ENCODE measurements at places on chromosomes 5 and 9. TPM values are rescaled to one million over a fixed set of nuclear protein-coding genes. Genes with fewer than 3 reads are reported as not detected.

- DNase-seq = no peak
Measured at GRCh38 chr9:7094052-7094451, 336.3 kb downstream of the KDM4C start.

QRFP gene
- total RNA-seq = not detected

GRCh38 chr5:138975098-138975847, 100.1 kb upstream of the LRRTM2 start:
- no peak for DNase-seq

CCNI2 gene
- 13.0 TPM for total RNA-seq

DNA sequence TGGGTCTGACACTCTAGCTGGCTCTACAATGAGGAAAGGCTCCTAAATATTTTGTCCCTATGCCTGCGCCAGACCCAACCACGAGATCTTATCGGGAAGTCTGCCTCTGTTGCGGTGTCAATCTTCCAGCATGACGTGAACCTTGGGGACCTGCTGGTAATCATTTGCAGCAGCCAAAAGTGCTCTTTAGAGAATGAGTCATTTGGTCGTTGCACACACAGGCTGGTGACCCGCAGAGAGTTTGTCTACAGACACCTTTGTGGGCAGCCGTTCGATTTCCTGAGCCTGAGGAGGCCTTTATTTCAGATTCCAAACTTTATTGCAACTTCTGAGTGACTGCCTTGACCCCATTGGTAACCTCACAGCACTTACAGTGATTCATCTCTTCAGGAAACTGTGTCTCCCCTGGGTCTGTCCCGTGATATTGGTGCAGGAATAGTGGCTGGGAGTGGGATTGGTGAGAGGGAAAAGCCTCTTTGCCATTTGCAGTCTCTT, 326.1 kb downstream of the NSG2 start:
- DNase-seq = no peak

IRX1 gene
- total RNA-seq = not detected

DNA sequence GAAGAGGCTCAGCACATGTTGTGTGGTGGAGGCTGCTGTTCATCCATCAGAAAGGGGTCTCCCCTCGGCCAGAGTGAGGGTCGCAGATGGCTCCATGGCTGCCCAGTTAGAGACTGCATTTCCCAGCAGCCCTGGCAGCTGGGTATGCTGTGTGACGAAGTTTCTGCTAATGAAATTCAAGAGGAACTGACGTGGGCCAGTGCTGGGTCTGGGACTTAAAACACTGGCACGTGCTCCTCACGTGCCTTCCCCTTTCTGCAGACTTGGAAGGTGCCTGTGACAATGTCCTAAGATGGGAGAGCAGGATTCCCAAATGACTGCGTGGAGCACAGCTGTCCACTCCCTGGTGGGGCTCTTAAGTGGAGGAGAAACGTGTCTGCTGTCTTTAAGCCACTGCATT, 114.5 kb upstream of the RAPGEF1 start:
- no peak for DNase-seq

PCDHA9 gene
- total RNA-seq = not detected

IL33 gene
- not detected for total RNA-seq

- DNase-seq = no peak
Measured at GRCh38 chr9:7342229-7342628, 457.3 kb downstream of the DMAC1 start.

SEMA5A gene
- total RNA-seq = 4.5 TPM

ZDHHC11B gene
- 8.0 TPM for total RNA-seq

HSPB3 gene
- not detected for total RNA-seq

GRCh38 chr9:123940721-123941523, 11.0 kb upstream of the DENND1A start:
- no peak for DNase-seq

IFNA21 gene
- not detected for total RNA-seq

DNA sequence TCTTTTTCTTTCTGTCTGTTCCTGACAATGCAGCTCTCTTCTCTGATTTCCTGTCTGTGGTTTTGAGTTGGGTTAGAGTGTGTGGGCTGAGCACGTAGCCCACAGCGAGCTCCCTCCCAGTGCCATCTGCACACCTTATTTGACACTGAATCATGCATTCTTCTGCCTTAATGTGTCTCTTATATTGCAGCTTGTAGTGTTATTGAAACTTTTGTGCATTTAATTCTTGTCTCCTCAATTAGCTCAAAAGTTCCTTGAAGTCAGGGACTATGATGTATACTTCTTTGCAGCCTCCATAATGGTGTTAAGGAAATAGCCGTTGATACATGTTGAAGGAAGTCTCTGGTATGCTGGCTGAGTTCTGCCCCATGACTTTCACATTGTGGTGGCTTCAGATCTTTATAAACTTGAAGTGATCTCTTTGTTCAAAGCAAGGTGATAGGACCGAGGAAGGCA, 576.2 kb upstream of the CLINT1 start:
- peak; percentile 30 for DNase-seq

TRPM6 gene
- not detected for total RNA-seq

SLC9A3 gene
- 3.1 TPM for total RNA-seq

GRCh38 chr9:137417161-137418021, 5.6 kb downstream of the EXD3 start:
- no peak for DNase-seq

DNA sequence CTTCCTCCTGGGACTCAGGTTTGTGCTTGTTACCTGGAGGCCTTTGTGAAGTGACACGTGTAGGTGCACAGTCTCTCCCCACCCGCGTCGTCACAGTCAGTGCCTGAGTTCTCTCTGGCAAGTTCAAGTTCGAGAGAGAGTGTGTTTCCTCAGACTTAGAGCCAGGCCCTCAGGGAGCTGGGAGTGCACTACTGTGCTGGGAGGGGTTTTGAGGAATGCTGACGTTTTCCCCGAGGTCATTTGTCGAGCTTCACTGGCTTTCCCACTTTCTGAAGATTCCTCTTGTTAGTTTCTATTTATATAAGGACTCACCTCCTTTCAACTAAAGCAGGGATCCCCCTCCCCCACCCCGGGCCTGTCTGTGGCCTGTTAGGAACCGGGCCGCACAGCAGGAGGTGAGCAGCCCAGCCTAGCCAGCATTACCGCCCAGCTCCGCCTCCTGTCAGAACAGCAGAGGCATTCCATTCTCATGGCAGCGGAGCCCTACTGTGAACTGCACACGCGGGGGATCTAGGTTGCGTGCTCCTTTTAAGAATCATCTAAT, 209.2 kb downstream of the DIRAS2 start:
- DNase-seq = no peak

PFN3 gene
- not detected for total RNA-seq

PCDHGA4 gene
- not detected for total RNA-seq

DNA sequence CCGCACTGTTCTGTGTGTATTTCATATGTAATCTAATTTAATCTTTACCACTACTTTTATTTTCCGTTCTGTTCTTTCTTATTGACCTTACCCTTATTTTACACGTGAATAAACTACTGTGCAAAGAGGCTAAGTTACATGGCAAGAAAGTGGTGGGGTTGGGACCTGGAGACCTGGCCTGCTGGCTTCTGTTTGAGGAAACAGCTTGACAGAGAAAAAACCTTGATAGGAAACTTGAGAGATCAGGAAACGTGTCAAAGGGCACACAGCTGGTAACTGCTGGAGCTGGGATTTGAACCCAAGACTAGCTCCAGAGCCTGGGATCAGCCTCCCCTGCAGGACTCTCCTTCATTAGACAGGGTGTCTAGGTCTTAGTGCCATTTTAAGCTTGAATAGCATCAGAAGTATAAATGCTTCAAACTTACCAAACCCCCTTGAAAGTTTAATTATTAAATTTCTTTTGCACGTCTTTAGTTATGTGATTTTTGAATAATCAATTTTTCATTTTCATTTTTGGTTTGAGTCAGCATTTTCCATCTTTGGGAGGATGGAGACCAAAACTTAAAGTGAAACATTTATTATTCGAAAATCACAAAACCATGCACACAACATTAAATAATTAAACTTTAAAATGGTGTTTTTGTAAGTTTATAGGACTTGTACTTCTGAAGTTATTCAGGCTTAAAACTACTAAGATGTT, 129.5 kb downstream of the RGS3 start:
- DNase-seq = no peak

GRCh38 chr5:138946241-138946623, 71.1 kb upstream of the LRRTM2 start:
- DNase-seq = no peak

- peak; percentile 68 for DNase-seq
Measured at GRCh38 chr5:119269061-119269944, 86.5 kb upstream of the TNFAIP8 start.

DNA sequence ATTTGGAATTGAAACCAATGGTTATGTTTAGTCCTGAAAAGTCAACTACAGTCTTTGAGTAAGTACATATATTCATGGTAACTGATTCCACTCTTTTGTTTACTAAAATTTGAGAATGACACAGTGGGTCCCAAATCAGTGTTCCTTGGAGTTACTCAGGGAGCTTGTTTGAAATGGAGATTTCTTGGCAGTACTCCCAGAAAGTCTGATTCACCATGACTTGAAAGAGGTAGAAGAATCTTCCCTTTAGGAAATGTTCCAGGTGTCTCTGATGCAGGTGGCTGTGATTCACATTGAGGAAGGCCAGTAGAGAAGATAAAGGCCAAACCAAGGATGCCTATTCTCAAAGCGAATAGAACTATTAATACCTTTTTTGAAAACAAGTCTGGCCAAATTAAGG, 1078.3 kb downstream of the CDH12 start:
- DNase-seq = no peak

MRRF gene
- 27.3 TPM for total RNA-seq

PCA3 gene
- total RNA-seq = not detected

SPINK1 gene
- not detected for total RNA-seq

ITK gene
- 421 TPM for total RNA-seq
